Stimulated activated CD4-positive, alpha-beta T cell treated with anti-CD3 and anti-CD28 coated beads, TNF-alpha, amount 100 ng/mL, for 1 hour (primary cell): ENCODE measurements at places on chromosomes 2 and 18.

GRCh38 chr2:203683932-203684556 is 22.4 kb upstream of the CD28 start:
- no peak for DNase-seq

- no peak for DNase-seq
Measured at GRCh38 chr18:72762515-72763122, 105.2 kb downstream of the NETO1 start.

- no peak for DNase-seq
Measured at GRCh38 chr18:74508366-74508765, 12.2 kb downstream of the CNDP2 start.

GRCh38 chr2:120224256-120224655 is 1.1 kb upstream of the TMEM185B start:
- no peak for DNase-seq

DNA sequence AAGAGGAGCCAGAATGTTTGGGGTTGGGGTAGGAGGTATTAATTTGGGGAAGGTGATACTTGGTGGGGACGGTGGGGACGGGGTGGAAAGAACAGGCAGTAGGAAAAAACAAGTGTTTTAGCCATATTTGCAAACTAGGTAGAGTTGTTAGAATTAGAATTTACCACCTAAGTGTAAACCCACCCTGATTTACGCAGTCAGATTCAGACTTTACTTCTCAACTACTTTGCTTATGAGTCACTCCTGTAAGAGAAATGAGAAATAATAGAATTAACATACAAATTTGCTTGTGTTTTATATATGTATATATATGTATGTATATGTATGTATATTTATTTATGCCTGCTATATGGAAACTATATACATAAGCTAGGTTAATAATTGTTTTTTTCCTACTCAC is 1168.2 kb upstream of the ZEB2 start:
- no peak for DNase-seq

GRCh38 chr18:69686861-69687260 is 260.8 kb downstream of the CD226 start:
- DNase-seq = no peak

DNA sequence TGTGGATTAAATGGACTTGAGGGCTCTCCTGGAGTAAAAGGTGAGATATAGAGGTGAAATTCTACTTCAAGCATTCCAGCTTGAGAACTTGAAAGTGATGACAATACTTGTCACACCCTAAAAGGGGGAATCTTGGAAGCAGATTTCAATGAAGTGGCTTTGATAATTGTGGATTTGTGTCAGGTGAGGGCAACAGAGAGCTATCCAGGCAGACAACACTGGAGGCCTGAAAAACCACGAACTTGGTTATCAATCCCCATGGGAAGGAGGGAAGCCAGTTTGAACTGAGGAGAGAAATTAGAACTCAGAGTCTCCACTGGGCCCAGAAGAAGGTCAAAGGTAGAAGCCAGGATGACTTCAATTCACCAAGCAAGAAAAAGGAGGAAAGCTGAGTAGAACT is 263.9 kb downstream of the FIGN start:
- DNase-seq = no peak

- no peak for DNase-seq
Measured at GRCh38 chr2:39379643-39380524, 57.2 kb downstream of the MAP4K3 start.

GRCh38 chr2:183459466-183459865 is 335.2 kb downstream of the NUP35 start:
- DNase-seq = no peak

GRCh38 chr18:23970161-23971096 is 44.1 kb upstream of the TTC39C start:
- DNase-seq = peak; percentile 53

DNA sequence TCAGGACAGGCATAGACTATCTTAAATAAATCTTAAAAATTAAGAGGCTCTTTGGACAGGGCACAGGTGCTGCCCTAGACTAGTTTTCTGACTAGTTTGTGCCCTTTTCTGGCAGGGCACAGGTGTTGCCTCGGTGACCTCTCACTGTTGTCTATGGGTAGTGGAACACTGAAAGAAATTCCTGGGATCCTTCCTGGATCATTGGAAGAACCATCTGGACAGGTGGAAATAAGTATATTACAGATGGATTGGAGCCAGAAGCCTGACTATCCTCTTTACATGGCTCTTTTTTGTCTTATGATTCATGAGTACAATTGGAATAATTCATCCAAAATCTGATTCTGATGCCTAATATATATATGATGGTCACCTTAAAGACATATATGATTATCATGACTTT is 286.6 kb downstream of the RIT2 start:
- no peak for DNase-seq

- DNase-seq = no peak
Measured at GRCh38 chr18:58878640-58879039, 14.0 kb downstream of the ZNF532 start.

DNA sequence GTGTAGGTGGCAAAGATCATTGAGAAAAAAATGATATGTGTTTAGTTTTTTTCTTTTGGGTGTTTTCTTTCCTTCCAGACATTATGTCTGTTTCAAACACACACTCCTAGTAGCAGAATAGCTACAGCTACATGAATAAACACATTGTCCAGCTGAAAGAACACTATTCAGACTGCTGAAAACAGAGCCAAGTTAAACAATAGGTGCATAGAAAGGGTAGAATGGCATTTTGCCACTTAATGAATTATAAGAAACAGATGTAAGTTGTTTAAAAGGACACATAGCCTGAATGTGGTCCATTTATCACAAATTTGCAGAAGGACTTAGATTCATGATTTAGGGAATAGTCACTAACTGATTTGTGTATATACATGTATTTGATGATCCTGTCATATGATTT is 20.1 kb downstream of the CTLA4 start:
- DNase-seq = no peak

GRCh38 chr2:201919308-201919634 is 112.9 kb downstream of the CDK15 start:
- no peak for DNase-seq

GRCh38 chr18:22559414-22560274 is 141.9 kb upstream of the CTAGE1 start:
- DNase-seq = no peak

GRCh38 chr2:46780801-46781445 is 134.7 kb downstream of the MCFD2 start:
- no peak for DNase-seq
